Stimulated activated naive CD4-positive, alpha-beta T cell (primary cell): ENCODE measurements at places on chromosomes 3 and 15.

DNA sequence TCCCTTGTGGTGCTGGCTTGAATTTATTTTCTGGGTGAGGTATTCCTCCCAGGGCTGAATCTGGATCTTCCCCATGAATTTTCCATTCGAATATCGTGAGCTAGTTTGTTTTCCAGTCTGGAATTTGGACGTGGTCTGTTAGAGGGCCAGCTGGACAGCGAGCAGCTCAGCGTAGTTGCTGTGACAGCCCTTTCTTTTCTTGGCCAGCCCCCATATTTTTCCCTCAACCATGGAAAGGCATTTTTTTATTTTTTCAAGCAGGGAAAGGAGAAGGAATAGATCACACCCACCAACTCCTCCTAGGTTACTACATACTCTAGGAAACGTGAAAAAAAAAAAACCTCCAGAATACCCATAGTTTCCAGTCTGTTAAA, 152.0 kb downstream of the KLHL25 start:
- no peak for DNase-seq

GRCh38 chr3:16813336-16813735, 71.4 kb upstream of the PLCL2 start:
- DNase-seq: no peak

- DNase-seq: no peak
Observed at GRCh38 chr15:87118435-87118834, 1038.8 kb downstream of the AGBL1 start.

DNA sequence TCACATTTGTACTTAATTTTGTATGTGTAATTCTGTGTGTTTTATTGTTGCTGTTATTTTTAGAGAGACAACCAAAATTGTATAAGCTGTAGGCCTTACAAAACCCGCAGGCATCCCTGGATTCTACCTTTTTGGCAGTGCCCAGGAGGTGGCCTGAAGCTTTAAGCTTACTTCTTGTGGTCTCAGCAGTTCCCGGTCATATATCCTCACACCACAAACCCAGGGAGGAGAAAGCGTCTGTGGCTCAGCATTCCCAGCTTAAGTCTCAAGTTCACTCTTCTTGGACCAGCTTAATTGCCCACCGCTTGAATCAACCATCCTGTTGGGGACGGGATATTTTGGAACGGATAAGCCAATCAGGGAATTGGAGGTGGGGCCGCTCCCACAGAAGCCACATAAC, 36.7 kb downstream of the C2CD4A start:
- DNase-seq: no peak

- DNase-seq: no peak
Observed at GRCh38 chr15:94212291-94212690, 19.1 kb upstream of the MCTP2 start.

DNA sequence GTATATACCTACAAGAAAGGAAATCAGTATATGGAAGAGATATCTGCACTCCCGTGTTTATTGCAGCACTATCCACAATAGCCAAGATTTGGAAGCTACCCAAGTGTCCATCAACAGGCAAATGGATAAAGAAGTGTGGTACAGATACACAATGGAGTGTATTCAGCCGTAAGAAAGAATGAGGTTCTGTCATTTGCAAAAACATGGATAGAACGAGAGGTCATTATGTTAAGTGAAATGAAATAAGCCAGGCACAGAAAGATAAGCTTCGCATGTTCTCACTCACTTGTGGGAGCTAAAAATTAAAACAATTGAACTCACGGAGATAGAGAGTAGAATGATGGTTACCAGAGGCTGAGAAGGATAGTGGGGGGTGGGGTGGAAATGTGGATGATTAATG, 53.1 kb downstream of the FAM81A start:
- DNase-seq: no peak

GRCh38 chr15:39584662-39585388, 3.9 kb downstream of the THBS1 start:
- no peak for DNase-seq

- DNase-seq: no peak
Observed at GRCh38 chr3:101690972-101691371, 4.5 kb upstream of the RPL24 start.

DNA sequence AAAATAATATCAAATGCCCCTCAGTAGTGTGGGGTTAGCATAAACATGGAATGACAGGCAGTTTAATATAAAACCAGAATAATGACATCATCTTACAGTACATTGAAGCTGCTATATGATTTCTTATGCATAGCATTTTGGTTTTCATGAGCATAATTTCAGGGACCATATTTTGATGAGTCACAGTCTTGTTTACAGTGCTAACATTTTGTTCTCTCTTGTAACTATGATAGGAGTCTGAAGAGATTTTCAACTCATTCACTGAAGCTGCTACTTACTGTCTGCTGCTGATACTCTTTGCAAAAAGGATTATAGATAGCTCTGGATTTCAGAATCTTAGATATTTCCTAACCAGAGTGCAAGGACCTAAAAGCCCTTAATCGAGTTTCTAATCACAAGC, 92.6 kb upstream of the CCDC54 start:
- DNase-seq: no peak

DNA sequence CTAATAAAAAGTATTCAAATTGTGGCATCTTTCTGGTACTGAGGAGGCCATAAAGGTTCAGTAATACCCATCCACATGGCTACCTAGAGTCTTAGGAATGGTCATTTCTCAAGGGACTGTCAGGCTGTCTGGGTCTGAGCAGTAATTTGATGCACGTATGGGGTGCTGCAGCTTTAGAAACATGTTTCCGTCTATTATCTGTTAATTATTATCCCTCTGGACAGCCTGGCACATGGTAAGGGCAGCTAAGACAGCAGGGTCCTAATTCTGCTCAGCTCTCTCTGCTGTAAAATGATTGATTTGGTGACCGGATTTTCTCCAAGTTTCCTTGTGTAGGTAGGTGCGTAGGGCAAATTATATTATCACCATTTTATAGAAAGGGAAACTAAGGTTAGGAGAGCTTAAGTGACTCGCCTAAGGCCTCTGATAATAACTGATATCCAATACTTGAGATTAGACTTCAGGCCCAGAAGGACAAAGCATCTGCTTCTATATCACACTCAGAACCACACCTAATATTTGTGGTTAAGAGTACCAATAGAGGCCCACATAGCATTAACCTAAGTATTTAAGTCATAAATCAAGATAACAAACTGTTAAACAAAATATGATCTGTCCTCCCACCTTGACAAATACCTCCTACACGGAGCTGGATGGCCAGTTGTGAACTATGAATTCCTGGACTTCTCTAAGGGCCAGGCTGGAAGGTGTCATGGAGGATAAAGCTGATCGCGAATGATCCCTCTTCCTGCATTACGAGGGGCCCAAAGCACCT, 2.9 kb upstream of the RAP2B start:
- no peak for DNase-seq

DNA sequence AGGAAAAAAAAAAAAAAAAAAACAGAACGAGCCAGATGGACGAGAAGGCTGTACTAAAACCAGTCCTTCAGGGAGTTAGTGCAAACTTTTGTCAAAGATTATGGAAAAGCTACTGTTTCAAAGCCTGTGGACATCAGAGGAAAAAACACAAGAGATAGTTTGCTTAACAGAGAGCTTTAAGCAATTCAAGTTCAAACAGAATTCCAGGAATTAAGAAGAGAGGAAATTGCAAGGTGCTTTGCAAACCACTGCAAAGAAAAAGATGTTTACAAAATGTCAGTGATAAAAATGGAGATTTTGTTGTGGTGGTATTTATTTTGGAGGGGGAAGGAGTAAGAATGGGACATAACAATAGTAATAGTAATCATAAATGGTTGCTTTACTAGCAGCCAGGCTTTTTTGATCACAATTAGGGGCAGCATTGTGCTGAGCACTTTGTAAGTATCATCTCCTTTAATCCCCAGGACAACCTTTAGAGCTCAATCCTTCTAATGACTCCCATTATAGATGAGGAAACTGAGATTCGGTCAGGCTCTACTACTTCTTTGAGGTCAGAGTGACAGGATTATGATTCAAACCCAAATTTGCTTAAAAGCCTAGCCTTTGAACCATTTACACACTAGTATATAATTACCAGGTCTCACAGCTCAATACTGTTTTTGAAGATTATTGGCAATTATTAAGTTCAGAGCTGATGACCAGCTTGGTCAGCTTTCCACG, 22.4 kb upstream of the ARHGEF3 start:
- no peak for DNase-seq

DNA sequence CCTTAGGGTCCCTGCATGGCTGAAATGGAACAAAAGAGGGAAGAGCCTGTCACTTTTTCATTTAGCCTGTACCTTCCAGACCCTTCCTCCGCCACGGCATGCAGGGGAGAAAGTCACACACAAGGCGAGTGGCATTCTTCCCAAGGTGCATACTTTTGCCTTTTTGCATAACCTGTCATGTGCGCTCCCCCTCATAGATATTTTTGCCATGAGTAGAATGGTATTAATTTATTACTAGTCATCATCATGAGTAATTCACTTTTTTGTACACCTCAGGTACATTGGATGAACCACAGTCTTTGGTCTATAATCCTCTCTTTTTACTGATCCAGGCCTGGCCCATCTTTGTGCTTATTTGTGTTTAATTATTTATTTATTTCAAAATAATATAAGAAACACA, 8.9 kb upstream of the BUB1B start:
- DNase-seq: no peak

DNA sequence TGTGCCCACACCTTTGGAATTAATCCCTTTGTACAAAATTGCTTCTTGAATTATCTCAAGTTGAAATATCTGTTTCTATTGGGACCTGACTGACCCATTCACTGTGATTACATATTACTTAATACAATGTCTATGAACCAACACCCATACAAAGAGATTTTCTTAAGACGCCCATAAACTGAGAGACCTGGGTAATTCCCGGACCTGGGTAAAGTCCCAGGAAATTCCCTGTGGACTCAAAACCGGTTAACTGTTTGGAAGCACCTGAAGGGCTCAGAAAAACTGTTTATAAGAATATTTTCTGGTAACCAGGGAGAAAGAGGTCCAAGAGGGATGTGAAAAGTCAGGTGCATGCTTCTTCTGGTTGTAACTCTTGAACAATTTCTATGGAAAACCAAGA, 314.0 kb upstream of the WNT5A start:
- no peak for DNase-seq

- DNase-seq: no peak
Observed at GRCh38 chr15:50144341-50145120, 25.5 kb upstream of the ATP8B4 start.

GRCh38 chr3:22372292-22373062, 621.5 kb upstream of the ZNF385D start:
- no peak for DNase-seq

DNA sequence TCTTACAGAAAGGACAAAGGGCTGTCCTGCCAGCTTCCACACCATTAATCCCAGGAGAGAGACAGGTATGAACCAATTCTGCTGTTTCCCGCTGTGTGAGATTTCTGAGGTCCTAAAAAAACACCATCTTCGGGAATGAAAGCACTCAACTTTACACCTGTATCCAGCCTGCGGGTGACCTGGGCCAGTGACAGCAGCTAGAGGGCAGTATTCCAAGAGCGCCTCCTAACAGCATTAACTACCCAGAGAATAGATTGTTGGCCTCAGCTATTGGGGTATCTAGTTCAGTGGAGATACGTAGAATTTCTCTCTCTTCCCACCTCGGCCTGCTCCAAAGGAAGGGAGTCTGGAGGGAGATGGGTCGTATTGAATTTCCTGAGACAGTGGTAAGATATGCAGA, 55.1 kb downstream of the WDR76 start:
- no peak for DNase-seq

GRCh38 chr3:183350164-183350563, 78.3 kb downstream of the MCF2L2 start:
- DNase-seq: peak; percentile 41

DNA sequence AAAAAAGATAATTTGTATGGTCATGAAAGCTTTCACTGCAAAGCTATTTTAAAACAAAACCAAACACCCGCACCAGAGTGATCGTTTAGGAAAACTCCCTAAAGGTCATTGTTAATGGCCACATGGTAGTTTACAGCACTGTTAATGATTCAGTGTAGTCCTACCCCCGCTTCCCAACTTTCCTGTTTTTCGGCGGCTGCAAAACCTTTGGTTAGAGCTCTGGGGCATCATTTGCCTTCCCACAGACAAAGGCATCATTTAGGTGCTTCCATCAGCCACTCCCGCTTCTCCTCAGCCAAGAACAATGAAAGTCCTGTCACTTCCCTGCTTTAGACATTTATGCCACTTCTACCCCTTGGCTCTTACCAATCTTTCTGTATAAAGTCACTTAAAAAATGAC, 10.6 kb downstream of the MELTF start:
- no peak for DNase-seq

DNA sequence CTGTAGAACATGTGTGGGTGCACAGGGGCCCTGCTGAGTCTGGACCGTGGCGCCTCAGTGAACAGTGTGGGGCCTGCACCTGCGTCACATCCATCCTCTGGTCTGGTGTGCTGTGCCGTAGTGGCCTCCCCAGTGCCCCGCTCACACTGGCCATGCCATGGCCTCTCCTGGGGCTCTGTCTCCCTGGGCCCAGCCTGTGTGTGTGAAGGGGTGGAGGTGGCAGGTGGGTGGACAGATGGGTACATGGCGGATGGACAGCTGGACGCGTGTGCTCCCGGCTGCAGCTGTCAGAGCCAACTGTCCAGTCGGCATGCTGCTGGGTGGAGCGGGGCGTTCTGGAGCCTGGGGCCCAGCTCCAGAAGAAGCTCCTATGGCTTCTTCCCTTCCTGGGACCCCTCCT, 17.8 kb downstream of the PLXNA1 start:
- no peak for DNase-seq

DNA sequence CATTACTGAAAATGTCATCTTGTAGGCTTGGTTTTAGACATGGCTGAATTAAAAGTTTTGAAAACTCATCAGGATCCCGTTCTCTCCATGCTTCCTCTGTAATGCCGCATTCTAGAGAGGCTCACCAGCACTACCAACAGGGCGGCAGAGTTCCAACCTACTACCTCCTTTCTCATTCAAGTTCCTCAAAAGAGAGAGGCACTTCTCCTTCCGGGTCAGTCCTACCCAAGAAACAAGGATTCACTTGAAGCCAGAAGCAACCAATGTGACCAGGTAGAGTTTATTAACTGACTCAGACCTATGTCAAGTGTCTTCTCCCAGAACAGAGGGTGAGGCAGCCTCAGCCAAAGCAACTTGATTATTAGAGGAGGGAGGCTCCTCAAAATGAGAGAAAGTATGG, 59.8 kb upstream of the GYG1 start:
- DNase-seq: no peak

- no peak for DNase-seq
Observed at GRCh38 chr15:29242456-29243242, 27.0 kb downstream of the NSMCE3 start.

DNA sequence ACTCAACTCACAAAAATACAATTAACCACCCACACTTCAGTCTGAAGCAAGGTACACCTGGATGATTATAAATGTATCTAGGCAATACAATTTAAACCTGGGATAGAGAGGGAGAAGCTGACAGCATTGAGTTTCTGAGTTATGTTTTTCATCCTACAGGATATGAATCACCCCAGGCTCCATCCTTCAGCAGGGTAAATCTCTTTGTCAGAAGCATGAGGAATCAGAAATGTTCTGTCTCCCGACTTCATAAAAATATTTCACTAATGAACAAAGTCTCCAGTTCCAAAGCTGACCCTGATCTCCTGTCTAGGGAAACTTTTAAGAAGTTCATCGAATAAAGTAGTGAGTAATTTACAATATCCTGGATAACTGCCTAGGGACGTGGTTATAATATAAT, 25.5 kb upstream of the FRMD4B start:
- no peak for DNase-seq

GRCh38 chr3:7275396-7275795, 414.5 kb downstream of the GRM7 start:
- no peak for DNase-seq

GRCh38 chr3:23816721-23817120, 11.0 kb downstream of the UBE2E1 start:
- no peak for DNase-seq

GRCh38 chr3:134222835-134223234, 27.8 kb downstream of the RYK start:
- DNase-seq: no peak
